NCI-H510A treated with DMSO at 0.1 percent for 48 hours (cell line): ENCODE measurements at places on chromosomes 5 and 9.

GRCh38 chr5:40437452-40437861 lies 242.3 kb upstream of the PTGER4 start:
- no peak for DNase-seq

DNA sequence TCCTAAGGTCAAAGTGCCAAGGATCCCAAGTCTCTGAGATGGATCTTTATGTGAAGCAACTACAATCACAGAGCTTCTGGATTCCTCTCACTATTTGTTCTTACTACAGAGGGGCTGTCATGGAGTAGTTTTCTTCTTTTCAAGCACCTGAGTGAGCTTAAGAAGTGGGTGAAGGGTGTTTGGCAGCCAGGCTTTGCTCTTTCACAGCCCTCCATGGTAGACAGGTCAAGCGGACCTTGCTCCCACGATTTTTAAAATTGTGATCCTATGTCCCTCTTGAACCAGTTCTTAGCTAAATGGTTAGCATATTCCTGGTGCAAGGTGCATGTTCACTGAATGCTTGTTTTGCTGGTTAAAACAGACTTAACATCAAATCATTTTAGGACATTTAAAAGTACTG lies 332.2 kb downstream of the GADD45G start:
- DNase-seq: no peak

- DNase-seq: no peak
These were observed 625.1 kb upstream of the NUDT12 start for GRCh38 chr5:104187656-104188055.

GRCh38 chr9:117188394-117188793 lies 226.5 kb downstream of the ASTN2 start:
- DNase-seq: no peak

DNA sequence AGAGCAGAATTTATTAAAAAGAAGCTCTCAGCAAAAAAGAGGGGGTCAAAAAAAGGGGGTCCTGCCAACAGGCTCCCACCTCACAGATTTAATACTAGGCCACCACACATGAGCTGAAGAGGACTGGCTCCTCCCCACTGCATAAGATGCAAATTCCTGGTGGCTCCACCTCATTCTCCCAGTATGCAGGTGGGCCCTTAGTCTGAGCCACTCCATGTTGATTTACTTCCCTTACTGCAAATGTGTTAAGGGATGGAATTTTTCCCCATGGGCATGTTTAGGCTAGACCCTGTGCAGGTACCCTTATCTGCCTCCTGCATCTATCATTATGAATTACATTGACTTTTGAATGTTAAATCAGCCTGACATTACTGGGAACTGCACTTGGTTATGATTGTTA lies 82.9 kb downstream of the ISOC1 start:
- DNase-seq: no peak

DNA sequence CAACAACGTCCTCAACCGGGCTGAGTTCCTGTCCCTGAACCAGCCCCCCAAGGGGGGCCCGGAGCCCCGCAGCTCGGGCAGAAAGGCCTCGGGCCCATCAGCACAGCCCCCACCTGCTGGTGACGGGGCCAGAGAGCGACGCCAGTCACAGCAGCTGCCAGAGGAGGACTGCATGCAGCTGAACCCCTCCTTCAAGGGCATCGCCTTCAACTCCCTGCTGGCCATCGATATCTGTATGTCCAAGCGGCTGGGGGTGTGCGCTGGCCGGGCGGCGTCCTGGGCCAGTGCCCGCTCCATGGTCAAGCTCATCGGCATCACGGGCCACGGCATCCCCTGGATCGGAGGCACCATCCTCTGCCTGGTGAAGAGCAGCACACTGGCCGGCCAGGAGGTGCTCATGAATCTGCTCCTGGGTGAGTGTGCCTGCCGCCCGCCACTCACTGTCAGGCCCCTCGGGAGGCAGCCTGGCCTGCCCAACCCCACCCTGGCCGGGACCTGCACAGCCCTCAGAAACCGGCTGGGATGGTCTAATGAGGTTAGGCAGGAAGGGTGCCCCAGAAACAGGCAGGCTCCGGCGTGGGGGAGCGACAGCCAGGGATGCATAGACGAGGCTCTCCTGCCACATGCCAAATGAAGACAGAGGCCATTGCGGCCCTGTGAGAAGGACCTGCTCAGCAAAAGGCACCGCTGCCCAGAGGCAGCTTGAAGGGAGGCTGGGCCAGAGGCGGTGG lies 678 bp downstream of the PLPP7 start:
- DNase-seq: no peak

GRCh38 chr9:84781931-84782866 lies 112.7 kb downstream of the NTRK2 start:
- no peak for DNase-seq

DNA sequence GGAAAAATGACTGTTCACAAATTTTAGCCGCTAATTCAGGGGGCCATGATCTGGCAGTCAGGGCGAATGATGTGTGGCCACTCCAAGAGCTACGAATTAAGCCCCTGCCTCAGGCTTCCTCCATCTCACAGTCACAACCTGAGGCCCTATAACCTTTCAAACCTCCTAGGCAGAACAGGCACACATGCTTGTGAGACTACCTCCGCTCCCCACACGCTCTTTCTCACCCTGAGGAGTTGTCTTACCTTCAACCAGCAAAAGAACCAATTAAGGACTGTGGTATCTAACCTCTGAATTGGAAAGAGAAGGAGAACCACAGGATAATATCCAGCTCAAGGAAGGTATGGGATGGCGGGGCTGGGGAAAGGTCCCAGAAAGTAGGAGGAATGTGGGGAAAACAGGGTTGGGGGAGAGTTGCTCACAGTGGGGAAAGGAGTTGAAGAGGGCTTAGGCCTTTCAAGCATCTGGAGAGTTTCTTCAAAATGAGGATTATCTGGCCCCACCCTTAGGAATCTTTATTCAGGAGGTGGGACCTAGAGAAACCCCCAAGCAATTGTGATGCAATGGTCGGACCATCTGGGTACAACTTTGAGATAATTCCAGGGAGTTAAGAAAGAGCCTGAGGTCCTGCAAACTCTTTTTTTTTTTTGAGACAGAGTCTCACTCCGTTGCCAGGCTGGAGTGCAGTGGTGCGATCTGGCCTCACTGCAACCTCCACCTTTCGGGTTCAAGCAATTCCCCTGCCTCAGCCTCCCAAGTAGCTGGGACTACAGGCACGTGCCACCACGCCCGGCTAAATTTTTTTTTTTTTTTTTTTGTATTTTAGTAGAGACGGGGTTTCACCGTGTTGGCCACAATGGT lies 5.5 kb downstream of the PCDH1 start:
- DNase-seq: no peak

GRCh38 chr5:132979367-132979940 lies 16.0 kb upstream of the AFF4 start:
- no peak for DNase-seq

- DNase-seq: no peak
These were observed 165.6 kb upstream of the IER5L start for GRCh38 chr9:129343424-129344375.

- peak; percentile 25 for DNase-seq
These were observed 456.6 kb downstream of the RAB3C start for GRCh38 chr5:59039296-59040023.

- peak; percentile 75 for DNase-seq
These were observed 234.4 kb upstream of the MPDZ start for GRCh38 chr9:13513716-13514444.

- no peak for DNase-seq
These were observed 392.0 kb upstream of the KCNN2 start for GRCh38 chr5:113969901-113970300.

- DNase-seq: no peak
These were observed 118.2 kb upstream of the MSX2 start for GRCh38 chr5:174606153-174606552.

- no peak for DNase-seq
These were observed 39.7 kb upstream of the TNFAIP8 start for GRCh38 chr5:119316086-119316485.

DNA sequence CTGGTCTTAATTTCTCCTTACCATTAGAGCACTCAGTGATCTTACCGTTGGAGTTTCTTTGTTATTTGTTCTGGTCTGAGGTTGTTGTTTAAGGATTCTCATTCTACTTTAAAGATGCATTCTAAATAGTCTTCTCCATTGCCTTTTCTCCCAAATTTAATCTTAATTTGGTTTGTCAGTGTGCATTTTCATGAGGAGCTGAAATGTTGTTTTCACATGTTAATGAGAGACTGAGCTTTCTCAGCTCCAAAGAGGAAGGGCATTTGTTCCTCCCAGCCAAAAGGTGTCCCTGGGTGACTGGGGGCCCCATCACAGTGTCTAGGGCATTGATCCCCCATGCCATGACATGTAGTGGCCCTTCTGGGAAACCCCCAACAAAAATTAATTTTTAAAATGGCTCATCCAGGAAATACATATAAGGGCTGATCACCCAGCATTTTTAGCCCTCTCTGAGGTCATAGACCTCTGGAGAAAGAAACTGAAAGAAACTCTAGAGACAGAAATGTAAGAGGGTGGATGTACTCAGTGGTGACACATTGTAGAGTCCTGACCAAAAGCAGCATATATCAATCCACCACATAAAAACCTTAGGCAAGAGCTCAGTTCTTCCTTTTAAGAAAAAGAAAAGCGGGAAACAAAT lies 240.4 kb upstream of the RAI14 start:
- DNase-seq: no peak

- DNase-seq: peak; percentile 76
These were observed 38.9 kb upstream of the STXBP1 start for GRCh38 chr9:127572961-127573721.
